ENCODE measurements at places on chromosomes 2 and 18. TPM values are rescaled to one million over a fixed set of nuclear protein-coding genes. Genes with fewer than 3 reads are reported as not detected.
A peak's percentile ranks its signal among the peaks of the same experiment; 100 is the strongest.

- DNase-seq, result no peak
These were observed 43.2 kb downstream of the TTC39C start for GRCh38 chr18:24057804-24058203.

DNA sequence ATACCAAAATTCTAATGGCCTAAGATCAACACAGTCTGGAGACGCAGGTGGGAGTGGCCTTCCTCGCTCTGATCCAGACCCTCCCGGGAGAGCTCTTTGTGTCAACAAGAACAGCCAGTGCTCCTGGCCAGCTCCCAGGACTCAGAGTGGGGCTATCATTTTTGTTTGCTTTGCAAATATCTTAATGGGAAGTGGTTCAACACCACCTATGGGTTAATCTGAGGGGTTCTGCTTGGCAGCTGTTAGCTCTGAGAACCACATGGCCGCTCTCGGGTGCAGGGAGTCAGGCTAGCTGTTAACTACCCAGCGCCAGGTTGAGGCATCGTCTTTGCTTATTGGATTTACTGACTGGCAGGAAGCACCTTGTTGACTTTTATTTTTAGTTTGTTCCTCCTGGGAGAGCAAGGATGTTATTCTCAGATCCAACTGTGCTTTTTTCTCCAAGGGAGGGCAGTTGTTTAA, 184.8 kb upstream of the SP5 start:
- peak; percentile 89 for DNase-seq

SIX3 gene
- not detected for total RNA-seq

DNA sequence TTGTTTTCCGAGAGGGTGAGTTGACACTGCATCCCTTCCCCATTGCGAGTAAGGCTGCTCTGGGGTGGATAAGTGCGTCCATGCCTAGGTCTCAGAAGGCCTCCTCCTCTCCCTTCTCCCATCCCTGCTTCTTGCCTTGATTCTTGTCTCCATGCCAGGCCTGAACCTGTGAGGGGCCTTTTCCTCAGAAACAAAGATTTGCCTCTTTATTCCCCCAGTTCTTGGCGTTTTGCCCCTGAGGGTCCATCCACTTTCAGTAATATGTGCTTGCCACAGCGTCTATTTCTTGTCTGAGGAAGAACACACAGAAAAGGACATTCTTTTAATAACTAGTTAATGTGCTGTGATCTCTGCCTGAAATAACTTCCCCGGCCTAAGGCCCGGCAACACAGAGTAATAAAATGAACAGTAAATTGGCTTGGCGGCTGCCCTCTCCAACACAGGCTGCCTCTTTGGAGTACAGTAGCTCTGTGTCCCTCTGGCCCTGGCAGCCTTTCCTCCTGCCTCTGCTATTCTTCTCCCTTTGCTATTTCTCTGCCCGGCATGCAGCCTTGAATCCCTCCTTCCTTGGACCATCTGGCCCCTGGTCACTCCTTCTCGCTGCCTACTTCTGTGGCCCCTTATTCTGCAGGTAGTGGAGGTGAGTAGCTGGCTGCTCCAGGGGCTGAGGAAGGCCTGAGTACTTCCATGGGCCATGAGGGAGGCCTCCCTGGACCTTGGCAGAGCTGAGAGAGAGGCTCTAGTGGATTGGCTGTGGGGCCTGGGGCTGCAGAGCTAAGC, 4.4 kb downstream of the EHD3 start:
- no peak for DNase-seq

- no peak for DNase-seq
These were observed 28.9 kb downstream of the ADNP2 start for GRCh38 chr18:80137976-80138375.

GRCh38 chr2:224691563-224691962, 24.6 kb downstream of the CCDC195 start:
- no peak for DNase-seq

- no peak for DNase-seq
These were observed 20.0 kb downstream of the NAB1 start for GRCh38 chr2:190668892-190669291.

- DNase-seq, result peak; percentile 31
These were observed 21.1 kb upstream of the IHH start for GRCh38 chr2:219081701-219082331.

GRCh38 chr2:221807706-221808105, 235.6 kb upstream of the EPHA4 start:
- DNase-seq, result no peak

LCT gene
- total RNA-seq, result not detected

DNA sequence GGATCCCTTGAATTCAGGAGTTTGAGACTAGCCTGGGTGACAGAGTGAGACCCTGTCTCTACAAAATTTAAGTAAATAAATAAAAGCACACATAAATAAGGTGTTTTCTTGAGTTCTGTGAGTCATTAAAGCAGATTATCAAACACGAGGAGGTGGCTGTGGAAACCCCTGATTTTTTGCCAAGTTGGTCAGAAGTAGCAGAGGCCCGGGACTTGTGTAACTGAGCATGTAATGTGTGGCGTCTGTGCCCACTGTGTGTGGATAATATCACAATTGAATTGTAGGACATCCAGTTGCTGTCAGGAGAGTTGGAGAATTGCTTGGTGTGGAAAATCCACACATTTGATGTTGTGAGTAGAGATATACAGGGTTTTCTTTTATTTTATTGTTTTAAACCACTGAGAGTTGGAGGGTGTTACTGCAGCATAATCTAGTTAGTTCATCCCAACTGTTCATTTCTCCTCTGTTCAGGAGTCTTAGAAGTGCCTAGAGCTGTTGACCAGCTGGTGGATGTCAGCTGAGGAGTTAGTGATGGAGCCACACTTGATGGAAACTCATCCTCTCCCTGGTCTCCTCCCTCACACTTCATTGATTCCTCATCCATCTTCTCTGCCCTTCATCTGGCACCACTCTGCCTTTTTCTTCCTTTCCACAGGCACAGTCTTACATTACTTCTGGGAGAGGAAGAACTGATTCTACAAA, 45.9 kb upstream of the RHOB start:
- DNase-seq, result no peak

GRCh38 chr2:231258701-231259100, 60.3 kb downstream of the ARMC9 start:
- peak; percentile 44 for DNase-seq

DNA sequence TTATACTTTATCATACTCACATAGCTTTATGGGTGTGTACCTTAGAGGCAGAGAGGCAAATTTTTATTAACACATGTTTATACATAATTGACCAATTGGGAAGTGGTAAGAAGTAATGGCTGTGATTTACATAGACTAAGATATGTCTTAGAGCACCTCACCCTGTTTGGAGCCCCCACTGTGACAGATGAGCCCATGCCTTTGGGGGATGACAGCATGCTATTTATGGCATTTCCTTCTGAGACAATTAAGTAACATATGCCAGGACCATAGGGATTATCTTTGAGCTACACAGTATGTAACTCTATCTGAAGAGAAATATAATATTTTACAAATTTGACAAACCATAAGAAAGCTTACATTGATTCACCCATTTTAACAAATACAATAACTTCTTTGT, 1655.3 kb upstream of the ACVR2A start:
- no peak for DNase-seq

- DNase-seq, result no peak
These were observed 744.5 kb upstream of the LINC00305 start for GRCh38 chr18:64893349-64893748.

FOXI3 gene
- not detected for total RNA-seq

- no peak for DNase-seq
These were observed 354.6 kb downstream of the FSIP2 start for GRCh38 chr2:186093174-186093573.

CIB4 gene
- total RNA-seq, result not detected

DNA sequence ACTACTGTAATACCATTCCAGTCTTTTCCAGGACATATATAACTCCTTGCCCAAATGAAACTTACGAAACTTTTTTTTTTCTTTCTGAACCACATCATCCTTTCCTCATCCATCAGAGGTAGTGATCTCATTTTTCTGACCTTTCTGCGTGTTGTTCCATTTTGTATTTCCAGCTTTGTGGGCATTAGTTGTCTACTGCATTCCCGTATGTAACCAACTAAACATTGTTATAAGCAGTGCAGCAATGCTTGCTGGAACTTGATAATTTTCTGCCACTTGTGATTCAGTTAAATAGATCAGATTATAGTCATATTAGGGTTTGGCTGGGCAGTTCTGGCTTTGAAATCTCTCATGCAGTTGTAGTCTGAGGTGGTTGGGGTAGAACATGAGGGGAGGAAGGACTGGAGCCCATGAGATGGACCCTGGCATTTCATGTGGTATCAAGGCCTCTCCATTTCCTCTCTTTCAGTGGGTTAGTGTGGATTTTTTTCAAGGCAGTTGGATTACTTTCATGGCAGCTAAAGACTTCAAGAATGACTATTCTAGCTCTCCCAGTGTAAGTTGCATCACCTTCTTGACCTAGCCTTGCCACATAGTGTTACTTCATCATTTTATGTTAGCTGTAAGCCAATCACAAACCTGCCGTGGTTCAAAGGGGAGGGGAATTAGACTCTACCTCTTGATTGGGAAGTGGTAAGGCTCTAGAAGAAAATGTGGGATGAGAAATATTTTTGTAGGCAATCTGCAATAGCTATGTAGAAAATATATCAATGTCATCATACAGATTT, 80.5 kb downstream of the EHBP1 start:
- DNase-seq, result no peak

SDC1 gene
- total RNA-seq, result 159 TPM

DNA sequence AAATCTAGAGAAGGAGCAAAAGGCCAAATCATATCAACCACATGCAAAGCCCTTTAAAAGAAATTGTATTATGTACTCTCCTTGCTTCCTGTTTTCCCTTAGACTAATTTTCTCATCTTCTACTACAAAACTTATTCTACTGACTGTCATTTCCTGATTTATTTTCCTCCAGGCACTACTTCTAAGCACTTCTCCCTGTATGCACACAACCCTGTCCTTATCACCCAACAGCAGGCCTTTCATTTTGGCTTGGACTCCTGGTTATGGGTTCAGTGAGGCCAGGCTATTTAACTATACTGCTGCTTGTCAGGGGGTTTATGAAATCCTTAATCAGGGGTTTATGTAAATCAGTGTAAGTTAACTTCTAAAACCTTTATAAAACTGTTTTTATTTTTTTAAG, 205.1 kb upstream of the FAM98A start:
- no peak for DNase-seq

ASTL gene
- 0.31 TPM for total RNA-seq

ABCB11 gene
- total RNA-seq, result 4.1 TPM
